IMR-90 (cell line): ENCODE measurements at places on chromosomes 6 and 20. TPM values are rescaled to one million over a fixed set of nuclear protein-coding genes. Genes with fewer than 3 reads are reported as not detected.

DNA sequence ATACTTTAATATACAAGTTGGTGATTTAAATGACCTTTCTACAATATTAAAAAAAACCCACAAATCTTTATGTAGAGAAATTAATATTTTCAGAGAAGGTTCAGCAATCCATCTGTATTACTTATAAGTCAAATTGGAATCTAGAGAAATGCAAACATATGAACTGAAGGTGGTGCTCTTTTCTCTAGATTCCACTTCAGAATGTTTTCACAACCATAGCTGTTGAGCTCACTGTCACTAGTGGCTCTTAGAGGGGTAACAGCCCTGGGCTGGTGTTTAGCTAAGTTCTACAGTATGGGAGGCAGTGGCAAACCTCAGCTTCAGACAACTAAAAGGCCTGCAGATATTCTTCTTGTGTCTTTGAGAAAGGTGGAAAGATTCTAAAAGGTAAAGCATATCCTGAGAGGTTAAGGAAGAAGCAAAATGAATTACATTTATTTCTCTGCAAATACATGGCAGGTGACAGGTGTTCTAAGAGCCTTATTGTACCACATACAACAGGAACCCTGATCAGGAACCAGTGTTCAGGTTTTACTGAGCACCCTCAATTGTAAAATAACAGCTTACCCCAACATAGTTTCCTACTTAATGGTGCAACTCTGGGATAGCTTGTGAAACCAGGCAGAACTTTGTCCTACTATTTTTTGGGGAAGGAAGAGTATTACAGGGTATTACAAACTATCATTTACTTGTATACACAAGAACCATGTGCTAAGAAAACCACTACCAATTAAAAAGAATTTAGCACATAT lies 56.6 kb upstream of the SAMHD1 start:
- H3K4me1 ChIP-seq = no peaks in the 10 kb centered on the region
- H3K27me3 ChIP-seq = no peaks in the 10 kb centered on the region
- peak; percentile 56 for DNase-seq
- no peak overlapping the region for H3K4me3 ChIP-seq
- peaks cover 7% of the 10 kb centered on the region; the same call in 1 of the 2 replicates for H3K36me3 ChIP-seq

DNA sequence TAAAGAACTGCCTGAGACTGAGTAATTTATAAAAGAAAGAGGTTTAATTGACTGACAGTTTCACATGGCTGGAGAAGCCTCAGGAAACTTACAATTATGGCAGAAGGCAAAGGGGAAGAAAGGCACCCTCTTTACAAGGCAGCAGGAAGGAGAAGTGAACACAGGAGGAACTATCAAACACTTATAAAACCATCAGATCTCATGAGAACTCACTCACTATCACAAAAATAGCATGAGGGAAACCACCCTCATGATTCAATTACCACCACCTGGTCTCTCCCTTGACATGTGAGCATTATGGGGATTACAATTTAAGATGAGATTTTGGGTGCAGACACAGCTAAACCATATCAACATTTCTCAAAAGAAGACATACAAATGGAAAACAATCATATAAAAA lies 266.3 kb downstream of the EPM2A start:
- H3K27ac ChIP-seq = no peak overlapping the region
- no peaks in the 10 kb centered on the region for H3K4me1 ChIP-seq
- no peak overlapping the region for H3K4me3 ChIP-seq
- no peaks in the 10 kb centered on the region for H3K27me3 ChIP-seq
- no peak for DNase-seq
- no peaks in the 10 kb centered on the region for H3K36me3 ChIP-seq

TCF21 gene
- total RNA-seq = 6.6 and 8.1 TPM in 2 replicates

- peak overlapping the region; percentile 58; the same call in 1 of the 2 replicates for H3K27ac ChIP-seq
- H3K36me3 ChIP-seq = no peaks in the 10 kb centered on the region
- H3K27me3 ChIP-seq = no peaks in the 10 kb centered on the region
These were observed 39.8 kb downstream of the SRSF3 start for GRCh38 chr6:36633915-36634314.

GRCh38 chr6:42729731-42730130 lies 7.3 kb upstream of the PRPH2 start:
- DNase-seq = peak; percentile 47
- no peaks in the 10 kb centered on the region for H3K36me3 ChIP-seq
- H3K4me3 ChIP-seq = no peak overlapping the region
- no peaks in the 10 kb centered on the region for H3K27me3 ChIP-seq

- no peaks in the 10 kb centered on the region for H3K36me3 ChIP-seq
- H3K27ac ChIP-seq = no peak overlapping the region
- no peak overlapping the region for H3K4me3 ChIP-seq
These were observed 241.9 kb upstream of the ZFP64 start for GRCh38 chr20:52433326-52434040.

CYP24A1 gene
- not detected in 2 replicates for total RNA-seq

DNA sequence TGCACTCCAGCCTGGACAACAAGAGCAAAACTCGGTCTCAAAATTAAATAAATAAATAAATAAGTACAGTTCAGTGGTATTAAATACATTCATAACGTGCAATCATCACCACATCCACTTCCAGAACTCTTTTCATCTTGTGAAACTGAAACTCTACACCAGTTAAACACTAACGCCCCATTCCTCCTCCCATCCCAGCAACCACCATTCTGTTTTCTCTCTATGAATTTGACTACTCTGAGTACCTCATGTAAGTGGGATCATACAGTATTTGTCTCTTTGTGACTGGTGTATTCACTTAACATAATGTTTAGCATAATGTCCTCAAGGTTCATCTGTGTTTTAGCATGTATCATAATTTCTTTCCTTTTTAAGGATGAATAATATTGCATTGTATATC lies 29.1 kb upstream of the SCML4 start:
- no peak overlapping the region for H3K4me3 ChIP-seq
- H3K27me3 ChIP-seq = no peaks in the 10 kb centered on the region
- no peak for DNase-seq
- H3K27ac ChIP-seq = no peak overlapping the region
- H3K4me1 ChIP-seq = no peaks in the 10 kb centered on the region

- DNase-seq = no peak
- no peak overlapping the region for H3K4me3 ChIP-seq
- no peaks in the 10 kb centered on the region for H3K4me1 ChIP-seq
- H3K27ac ChIP-seq = no peak overlapping the region
- H3K36me3 ChIP-seq = no peaks in the 10 kb centered on the region
These were observed 229.7 kb upstream of the MOCS1 start for GRCh38 chr6:40163924-40164323.

DNA sequence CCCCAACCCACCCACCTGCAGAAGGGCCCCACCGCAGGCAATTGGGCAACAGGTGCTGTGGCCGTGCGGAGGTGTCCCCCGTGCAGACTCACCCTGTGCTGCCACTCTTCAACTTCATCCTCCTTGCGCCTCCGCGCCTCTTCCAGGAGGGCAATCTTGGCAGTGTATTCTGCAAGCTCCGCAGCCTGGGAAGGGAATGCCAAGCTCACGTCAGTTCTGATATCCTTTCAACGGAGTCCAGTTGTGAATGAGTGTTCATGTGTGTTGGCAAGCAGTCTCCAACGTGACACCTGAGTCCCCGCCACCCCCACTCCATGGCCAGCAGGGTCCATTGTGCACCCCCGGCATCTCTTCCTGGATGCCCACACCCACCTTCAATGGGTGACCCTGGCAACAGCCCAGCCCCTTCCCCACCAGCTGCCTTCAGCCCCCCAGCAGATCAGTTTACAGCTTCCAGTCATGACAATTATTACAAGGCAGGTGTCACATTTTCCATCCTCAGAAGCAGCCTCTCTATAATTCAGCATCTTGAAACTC lies 49.9 kb downstream of the EZR start:
- H3K4me3 ChIP-seq = no peak overlapping the region
- no peaks in the 10 kb centered on the region for H3K27me3 ChIP-seq
- DNase-seq = no peak
- H3K27ac ChIP-seq = no peak overlapping the region

DEFB118 gene
- not detected in 2 replicates for total RNA-seq
